ENCODE measurements at places on chromosomes 7 and 10.
A peak's percentile ranks its signal among the peaks of the same experiment; 100 is the strongest.

DNA sequence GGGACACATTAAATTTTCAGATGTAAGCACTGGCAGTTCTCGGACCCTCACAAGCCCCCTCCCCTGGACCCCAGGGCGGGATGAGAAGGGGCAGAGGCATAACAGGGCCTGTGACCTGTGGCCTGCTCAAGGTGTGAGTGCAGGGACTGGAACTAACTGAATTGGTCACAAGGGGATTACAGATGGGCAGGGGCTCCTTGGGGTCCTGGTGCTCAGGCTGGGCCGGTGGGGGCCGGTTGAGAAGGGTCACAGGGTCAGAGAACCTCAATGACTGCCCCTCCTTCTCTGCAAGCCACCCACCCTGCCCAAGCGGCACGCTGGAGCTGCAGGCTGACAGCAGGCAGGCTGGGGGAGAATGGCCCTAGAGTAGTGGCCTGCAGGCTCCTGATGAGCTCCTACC lies 80.8 kb upstream of the PCBD1 start:
- no peak for DNase-seq

- no peak for DNase-seq
These were observed 363.0 kb downstream of the LRRTM3 start for GRCh38 chr10:67288688-67289410.

DNA sequence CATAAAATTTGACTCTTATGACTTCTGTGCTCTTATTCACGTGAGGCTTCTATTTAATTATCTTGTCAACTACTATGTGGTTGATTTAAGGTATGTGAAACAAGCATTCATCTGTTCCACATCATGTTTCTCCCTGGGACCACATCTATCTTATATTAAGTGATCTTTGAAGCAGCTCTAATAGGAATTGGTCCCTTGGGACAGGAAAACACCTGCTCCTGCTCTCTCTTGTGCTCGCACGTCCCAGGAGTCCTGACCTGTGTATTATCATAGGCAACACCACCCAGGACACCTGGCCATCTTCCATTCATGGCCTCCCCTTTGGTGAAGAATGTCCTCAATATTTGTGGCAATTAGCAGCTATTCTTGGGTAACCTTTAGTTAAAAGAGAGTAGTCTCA lies 269.2 kb downstream of the NRG3 start:
- no peak for DNase-seq

- no peak for DNase-seq
These were observed 74.2 kb downstream of the GALNT17 start for GRCh38 chr7:71206184-71206583.

DNA sequence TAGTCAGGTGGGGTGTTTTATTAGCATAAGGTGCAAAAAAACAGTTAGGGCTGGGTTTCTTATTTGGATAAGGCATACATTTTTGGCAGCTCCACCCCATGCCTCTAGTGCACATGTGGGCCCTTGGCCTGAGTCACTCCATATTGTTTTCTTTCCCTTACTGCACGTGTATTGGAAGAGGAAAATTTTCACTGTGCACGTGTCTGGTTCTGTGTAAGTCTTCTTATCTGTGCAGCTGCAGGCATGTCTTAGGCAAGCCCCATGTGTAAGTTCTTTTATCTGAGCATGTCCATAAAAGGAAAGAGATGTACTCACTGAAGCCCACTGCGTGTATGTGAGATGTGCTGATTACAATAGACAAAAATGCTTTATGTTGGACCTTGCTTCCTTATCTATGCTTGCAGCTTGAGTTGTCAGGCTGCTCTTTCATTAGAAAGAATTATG lies 540.3 kb upstream of the IGFBP3 start:
- DNase-seq, result no peak

DNA sequence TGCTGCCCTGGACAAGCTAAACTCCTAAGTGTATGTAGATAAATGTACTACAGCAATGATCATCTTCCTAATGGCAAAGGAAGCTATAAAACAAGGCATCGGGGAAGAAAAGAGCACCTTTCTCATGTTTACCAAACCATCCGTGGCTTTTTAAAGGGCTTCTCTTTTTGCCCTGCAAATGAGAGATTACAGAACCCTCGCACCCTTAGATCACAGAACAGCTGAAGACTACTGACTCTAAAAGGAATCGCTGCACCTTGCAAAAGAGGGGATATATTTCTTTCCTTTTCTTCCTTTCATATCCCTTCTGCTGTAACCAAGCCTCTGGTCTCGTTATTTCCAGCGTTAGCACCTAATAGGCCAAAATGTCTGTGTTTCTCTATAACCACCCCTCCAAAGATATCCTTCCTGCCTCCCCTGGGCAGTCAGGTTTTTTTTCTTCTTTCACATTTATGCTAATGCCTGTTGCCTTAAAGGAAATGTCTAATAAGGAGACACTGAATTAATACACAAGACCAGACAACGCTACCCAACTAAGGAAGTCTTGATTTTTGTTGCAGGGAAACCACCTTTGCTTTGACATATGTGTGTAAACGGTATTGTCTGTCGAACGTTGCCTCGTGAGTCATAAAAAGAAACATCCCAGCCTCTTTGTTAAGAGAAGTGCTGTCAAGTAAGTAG lies 10.5 kb downstream of the ST8SIA6 start:
- peak; percentile 78 for DNase-seq

DNA sequence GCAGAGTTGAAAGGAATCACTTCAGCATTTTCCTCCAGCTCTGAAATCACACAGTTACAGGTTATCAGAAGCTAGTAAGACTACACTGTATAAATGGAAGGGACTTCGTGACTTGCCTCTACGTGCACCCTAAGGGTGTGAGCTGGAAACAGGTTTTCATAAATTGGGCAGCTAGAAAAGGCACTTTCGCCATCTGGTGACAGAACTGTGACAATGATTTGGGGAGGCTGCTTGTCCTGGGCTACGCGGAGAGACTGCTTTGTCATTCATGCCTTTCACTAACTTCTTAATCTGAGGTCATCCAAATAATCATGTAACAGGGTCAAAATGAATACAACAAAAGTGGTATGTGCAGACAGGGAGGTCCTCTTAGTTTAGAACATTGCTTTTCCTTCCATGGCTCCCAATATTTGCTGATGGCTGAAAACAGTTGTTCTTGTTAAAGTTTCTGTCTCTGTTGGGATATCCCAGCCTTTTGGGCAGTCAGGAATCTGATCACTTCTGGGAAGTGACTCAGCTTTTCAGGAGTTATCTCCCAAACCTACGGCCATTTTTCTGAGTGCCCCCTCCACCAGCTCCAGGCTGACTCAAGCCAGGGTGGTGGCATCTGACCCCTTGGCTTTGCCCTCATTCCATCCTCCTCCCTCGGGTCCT lies 17.8 kb downstream of the VWC2 start:
- peak; percentile 25 for DNase-seq

GRCh38 chr7:116741625-116742316 lies 69.8 kb downstream of the MET start:
- peak; percentile 76 for DNase-seq

DNA sequence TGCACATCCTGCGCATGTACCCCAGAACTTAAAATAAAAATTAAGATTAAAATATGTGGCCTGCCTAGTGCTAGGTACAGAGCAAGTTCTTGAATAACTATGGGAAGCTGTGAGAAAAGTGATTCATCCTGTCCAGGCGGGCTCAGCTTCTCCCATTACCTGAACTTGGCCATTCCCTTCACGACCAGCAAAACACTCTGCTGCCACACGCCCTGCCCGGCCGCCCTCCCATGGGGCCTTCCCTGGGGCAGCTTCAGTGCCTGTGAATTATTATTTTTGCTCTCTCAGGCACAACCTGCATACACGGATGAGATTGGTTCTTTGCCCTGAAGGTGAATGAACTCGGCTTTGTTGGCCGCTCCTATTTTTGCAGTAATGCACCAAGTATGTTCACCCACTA lies 209.2 kb upstream of the SHH start:
- no peak for DNase-seq

DNA sequence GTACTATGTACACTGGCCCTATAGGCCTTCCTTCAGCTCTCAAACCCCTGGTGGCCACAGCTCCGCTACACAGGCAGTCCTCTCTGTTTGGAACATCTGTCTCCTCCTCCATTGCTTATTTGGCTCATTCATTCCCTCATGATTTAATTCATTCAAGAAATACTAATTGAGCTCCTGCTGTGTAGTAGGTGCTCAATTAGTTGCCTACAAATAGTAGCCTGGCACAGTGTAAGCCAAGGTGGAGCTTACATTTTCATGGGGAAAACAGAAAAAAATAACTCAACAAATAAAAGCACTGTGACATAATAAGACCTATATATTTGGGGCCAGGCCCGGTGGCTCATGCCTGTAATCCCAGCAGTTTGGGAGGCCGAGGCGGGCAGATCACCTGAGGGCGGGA lies 3.4 kb upstream of the FIS1 start:
- no peak for DNase-seq

- no peak for DNase-seq
These were observed 448.5 kb upstream of the ANKRD30A start for GRCh38 chr10:36676756-36677430.

DNA sequence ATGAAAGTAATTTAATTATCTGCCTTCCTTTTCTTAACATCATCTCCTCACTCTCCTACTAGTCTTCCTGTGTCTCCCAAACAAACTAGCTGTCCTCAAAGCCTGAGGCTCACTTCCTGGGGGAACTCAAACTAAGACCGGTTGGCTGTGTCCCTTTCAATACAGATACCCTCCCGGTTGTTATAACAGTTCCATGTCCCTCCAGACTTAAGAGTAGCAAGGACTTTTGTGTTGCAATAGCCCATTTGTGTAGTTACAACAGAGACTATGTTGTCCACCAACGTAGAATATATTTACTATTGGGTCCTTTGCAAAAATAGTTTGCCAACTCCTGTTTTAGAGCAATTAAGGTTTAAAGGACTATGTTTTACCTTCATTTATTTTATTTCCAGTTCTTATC lies 8.6 kb upstream of the TARP start:
- no peak for DNase-seq

GRCh38 chr10:102923601-102924000 lies 5.5 kb downstream of the CNNM2 start:
- no peak for DNase-seq

GRCh38 chr10:101561068-101561915 lies 26.8 kb downstream of the POLL start:
- no peak for DNase-seq

All from bronchial epithelial cell (primary cell).